Neuronal stem cell (in vitro differentiated cells): ENCODE measurements at places on chromosomes 2 and 18.

- DNase-seq = no peak
Measured at GRCh38 chr2:195038153-195038552, 618.9 kb upstream of the SLC39A10 start.

GRCh38 chr2:191521608-191522208, 156.2 kb upstream of the NABP1 start:
- no peak for DNase-seq

DNA sequence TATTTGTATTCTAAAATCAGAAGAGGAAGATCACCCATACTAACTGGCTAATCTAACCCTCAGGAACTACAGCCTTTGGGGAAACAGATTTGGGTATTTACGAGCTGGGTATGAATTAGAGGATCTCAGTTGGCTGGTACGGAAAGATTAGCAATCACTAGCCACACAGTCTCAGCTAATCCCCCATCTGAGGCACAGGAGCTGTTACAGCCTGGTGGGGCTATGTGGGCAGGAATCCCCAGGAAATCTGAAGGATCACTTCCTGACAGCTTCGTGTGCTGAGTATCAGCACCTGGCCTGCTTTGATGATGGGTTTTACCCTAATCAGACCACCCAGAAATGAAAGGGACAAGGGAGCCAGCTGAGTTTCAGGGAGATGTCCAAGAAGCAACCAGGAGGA, 206.3 kb downstream of the AFF3 start:
- DNase-seq = no peak

- DNase-seq = no peak
Measured at GRCh38 chr2:63242747-63243146, 192.1 kb downstream of the OTX1 start.

GRCh38 chr2:229489016-229489415, 217.9 kb upstream of the PID1 start:
- no peak for DNase-seq

GRCh38 chr2:38045811-38046210, 30.1 kb downstream of the CYP1B1 start:
- no peak for DNase-seq

DNA sequence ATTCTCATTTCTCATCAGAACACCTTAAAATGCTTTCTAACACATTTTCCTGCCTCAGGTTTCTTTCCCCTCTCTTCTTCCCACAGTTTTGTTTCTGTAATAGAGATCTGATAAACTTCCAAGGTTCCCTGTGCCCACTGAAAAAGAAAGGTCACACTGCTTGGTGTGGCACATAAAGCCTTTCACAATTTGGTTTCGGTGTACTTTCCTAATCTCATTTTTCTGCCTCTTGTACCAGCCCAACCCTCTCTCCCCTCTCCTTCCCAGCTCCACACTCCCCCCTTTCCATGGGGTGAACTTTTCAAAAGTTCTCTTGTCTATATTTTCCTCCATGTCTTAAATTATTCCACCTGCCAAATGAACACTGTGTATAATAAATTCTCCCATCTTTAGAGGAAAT, 7.2 kb downstream of the EIF2AK3 start:
- DNase-seq = no peak

DNA sequence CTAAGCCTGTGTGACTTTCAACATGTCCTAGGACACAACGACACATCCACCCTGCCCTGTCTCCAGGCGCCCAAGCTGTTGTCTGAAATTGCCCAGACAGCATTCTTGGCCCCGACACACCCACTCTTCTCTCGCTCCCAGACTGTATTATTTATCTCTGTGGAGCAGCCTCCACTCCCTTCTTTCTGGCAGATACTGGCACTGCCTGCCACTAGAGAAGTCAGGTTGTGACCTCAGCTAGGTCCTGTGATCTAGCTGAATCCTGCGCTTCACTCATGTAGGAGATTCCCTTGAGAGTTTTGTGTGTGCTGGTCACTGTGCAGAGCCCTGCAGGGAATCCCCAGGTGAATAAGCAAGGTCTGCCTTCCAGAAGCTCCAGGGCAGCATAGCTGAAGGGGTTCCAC, 77.1 kb upstream of the TNP1 start:
- DNase-seq = no peak

DNA sequence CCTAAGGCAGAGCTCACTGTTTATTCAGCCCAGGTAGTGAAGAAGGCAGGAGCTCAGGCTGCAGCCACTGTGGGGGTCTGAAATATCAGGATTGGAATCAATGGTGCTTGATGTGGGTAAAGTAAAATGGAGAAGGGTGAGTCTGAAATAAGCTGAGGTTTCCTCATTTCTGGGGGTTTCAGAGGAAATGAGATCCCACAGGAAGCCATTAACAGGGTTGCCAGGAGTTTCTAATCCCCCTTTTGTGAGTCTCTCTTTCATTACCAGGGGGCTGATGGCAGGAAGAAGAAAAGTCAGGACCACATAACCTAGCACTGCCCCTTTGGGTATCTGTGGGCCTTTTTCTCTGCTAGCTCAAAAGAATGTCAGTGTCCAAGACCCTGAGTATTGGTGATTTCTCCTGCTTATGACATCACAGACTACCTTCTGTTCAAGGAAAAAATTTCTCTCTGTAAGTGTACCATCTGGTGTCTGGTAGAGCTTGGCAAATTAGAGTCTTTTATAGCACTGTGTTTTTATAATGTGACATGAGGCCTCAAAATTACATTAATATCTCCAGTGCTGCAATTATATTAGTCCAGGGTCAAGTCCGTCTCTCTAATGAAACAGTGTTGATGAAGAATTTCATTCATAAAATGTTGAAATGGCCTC, 56.0 kb downstream of the LBH start:
- DNase-seq = peak; percentile 39
